ENCODE measurements at places on chromosomes 12 and 14.

DNA sequence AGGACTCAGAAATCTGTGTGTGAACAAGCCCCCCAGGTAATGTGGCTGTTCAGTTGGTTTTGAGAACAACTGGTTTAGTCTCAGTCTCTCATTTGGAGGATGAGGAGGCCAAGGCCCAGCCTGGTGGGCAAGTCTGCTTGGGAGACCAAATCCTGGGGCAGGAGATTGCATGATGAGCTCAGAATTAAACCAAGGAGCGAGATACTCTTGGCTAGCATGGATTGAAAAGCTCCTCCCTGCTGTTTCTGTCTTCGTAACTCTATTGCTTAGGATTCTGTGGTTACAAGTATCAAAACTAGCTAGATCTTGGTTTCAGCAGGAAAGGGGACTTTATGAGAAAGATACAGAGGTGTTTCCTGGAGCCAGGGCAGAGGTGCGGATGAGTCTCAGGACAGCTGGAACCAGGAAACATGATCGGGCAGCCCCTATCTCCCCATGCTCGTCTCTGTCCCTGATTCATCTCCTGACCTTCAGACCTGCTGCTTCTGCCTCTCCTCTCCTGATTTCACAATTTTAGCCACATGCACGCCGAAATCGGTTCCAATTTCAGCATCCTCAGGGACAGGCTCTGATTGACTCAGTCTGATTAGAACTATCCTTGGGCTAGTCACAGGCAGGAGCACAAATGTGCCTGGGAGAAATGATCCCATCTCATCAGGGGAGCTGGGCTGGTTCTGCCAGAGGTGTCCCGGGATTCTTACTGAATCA lies 40.2 kb upstream of the RIN3 start:
- H3K4me1 ChIP-seq, result no peaks in the 10 kb centered on the region
- H3K4me3 ChIP-seq, result no peak overlapping the region
- H3K27ac ChIP-seq, result no peak overlapping the region

- H3K27me3 ChIP-seq, result no peaks in the 10 kb centered on the region
- no peak for DNase-seq
- H3K27ac ChIP-seq, result no peak overlapping the region
- no peaks in the 10 kb centered on the region for H3K36me3 ChIP-seq
Observed at GRCh38 chr12:28161697-28162096, 28.6 kb upstream of the CCDC91 start.

DNA sequence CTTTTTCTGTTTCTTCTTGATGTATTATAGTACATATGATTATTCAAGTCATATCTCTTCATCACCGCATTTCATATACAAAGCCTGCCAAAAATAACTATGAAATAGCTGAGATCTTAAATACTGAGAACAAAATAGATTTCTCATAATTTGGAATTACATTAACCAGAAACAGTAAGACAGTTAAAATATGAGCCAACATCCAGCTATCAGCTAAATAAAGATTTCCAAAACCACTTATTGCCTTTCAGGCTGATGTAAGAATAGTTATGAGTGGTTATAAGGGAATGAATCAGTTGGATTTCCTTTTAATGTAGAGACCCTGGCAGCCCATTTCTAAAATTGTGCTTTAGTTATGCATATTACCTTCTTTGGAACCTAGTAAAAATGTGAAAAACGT lies 47.4 kb downstream of the TMEM117 start:
- H3K27me3 ChIP-seq, result no peaks in the 10 kb centered on the region
- no peak for DNase-seq

DNA sequence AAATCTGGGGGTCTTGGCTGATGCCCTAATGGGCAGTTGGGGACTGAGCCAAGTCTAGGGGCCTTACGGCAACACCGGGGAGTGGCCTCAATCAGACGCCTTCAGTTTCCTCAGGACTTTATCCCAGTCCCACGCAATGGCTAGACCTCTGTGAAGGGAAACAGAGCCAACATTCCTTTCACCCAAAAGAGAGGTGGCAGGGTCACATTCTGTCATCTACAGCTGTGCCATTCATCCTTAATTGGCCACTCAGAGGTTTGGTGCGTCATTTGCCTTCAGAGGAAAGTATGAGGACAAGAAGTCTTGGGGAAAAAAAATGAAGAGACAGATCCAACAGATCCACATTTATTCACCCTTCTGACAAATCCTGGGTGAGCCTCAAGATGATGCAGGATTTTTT lies 166.9 kb upstream of the AVPR1A start:
- H3K36me3 ChIP-seq, result no peaks in the 10 kb centered on the region
- DNase-seq, result no peak
- H3K27me3 ChIP-seq, result no peaks in the 10 kb centered on the region
- peaks cover 2% of the 10 kb centered on the region for H3K4me1 ChIP-seq
- no peak overlapping the region for H3K27ac ChIP-seq
- H3K4me3 ChIP-seq, result no peak overlapping the region

- no peaks in the 10 kb centered on the region for H3K27me3 ChIP-seq
- no peak overlapping the region for H3K4me3 ChIP-seq
- H3K4me1 ChIP-seq, result no peaks in the 10 kb centered on the region
- H3K27ac ChIP-seq, result no peak overlapping the region
Observed at GRCh38 chr14:59931237-59931636, 11.3 kb downstream of the LRRC9 start.

DNA sequence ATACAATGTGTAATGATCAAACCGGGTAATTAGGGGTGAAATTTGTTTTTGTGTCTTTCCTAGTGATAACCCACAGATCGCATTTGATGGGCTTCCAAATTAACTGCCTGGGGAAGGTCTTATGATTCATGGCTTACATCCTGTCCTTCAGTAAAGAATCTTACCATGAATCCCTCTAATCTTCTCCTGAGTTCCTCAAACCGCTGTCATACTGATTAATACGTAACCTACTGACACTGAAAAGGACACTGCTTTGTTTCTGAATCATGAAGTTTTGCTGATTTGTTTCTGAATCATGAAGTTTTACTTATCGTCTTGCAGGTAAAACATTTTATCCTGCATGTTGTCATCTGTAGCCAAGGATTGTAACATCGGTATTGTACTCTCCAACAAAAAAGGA lies 52.0 kb upstream of the CRY1 start:
- no peak overlapping the region for H3K4me3 ChIP-seq
- DNase-seq, result no peak
- H3K4me1 ChIP-seq, result no peaks in the 10 kb centered on the region
- no peak overlapping the region for H3K27ac ChIP-seq

- DNase-seq, result no peak
- H3K36me3 ChIP-seq, result no peaks in the 10 kb centered on the region
- H3K27me3 ChIP-seq, result no peaks in the 10 kb centered on the region
Observed at GRCh38 chr12:34406228-34406995, 384.1 kb downstream of the ALG10 start.

- H3K36me3 ChIP-seq, result no peaks in the 10 kb centered on the region
- H3K27me3 ChIP-seq, result no peaks in the 10 kb centered on the region
- no peak overlapping the region for H3K27ac ChIP-seq
- peaks cover 6% of the 10 kb centered on the region for H3K4me1 ChIP-seq
Observed at GRCh38 chr14:70036665-70037064, 152.1 kb downstream of the SLC8A3 start.

- H3K4me3 ChIP-seq, result no peak overlapping the region
- no peaks in the 10 kb centered on the region for H3K27me3 ChIP-seq
- H3K27ac ChIP-seq, result no peak overlapping the region
- no peaks in the 10 kb centered on the region for H3K36me3 ChIP-seq
Observed at GRCh38 chr12:99670635-99671034, 23.1 kb downstream of the GARIN6 start.

- H3K27me3 ChIP-seq, result no peaks in the 10 kb centered on the region
- no peak overlapping the region for H3K27ac ChIP-seq
- H3K36me3 ChIP-seq, result no peaks in the 10 kb centered on the region
- no peak for DNase-seq
Observed at GRCh38 chr12:92288561-92288960, 142.9 kb upstream of the BTG1 start.

- no peaks in the 10 kb centered on the region for H3K36me3 ChIP-seq
- H3K4me3 ChIP-seq, result no peak overlapping the region
- H3K27me3 ChIP-seq, result no peaks in the 10 kb centered on the region
- H3K27ac ChIP-seq, result no peak overlapping the region
Observed at GRCh38 chr14:59097681-59098080, 90.8 kb upstream of the DAAM1 start.

DNA sequence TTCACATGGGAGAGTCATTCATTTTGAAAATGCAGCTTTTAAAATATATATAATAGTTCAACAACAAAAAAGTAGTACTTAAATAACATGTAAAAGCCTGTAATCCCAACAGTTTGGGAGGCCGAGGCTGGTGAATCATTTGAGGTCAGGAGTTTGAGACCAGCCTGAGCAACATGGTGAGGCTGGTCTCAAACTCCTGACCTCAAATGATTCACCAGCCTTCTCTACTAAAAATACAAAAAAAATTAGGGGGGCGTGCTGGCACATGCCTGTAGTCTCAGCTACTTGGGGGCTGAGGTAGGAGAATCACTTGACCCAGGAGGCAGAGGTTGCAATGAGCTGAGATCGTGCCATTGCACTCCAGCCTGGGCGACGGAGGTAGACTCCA lies 256.3 kb upstream of the RGS6 start:
- no peak for DNase-seq
- no peak overlapping the region for H3K4me3 ChIP-seq
- H3K36me3 ChIP-seq, result no peaks in the 10 kb centered on the region
- H3K4me1 ChIP-seq, result peaks cover under 1% of the 10 kb centered on the region
- no peak overlapping the region for H3K27ac ChIP-seq
- no peaks in the 10 kb centered on the region for H3K27me3 ChIP-seq

- H3K36me3 ChIP-seq, result no peaks in the 10 kb centered on the region
- no peaks in the 10 kb centered on the region for H3K27me3 ChIP-seq
- DNase-seq, result no peak
- no peak overlapping the region for H3K27ac ChIP-seq
Observed at GRCh38 chr12:122969676-122970075, 3.4 kb upstream of the ABCB9 start.

DNA sequence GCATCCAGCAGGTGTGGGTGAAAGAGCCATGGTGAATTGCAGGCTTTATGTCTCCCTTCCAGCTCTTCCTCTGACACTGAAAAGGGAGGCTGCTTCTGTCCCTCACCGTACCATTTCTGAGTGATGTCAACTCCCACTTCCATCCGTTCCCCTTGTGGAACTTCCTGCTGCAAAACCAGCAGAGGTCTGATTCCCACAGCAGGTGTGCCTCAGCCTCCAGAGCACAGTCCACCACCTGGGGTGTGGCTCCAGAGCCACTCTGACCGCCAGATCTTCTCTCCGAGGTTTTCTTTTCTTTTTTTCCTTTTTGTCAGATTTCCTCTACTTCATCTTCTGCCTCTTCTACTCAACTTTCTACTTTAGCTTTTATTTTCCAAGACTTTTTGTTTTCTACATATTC lies 62.7 kb downstream of the CDC42BPB start:
- H3K4me3 ChIP-seq, result no peak overlapping the region
- DNase-seq, result no peak
- H3K36me3 ChIP-seq, result peaks cover 2% of the 10 kb centered on the region
- H3K4me1 ChIP-seq, result no peaks in the 10 kb centered on the region
- no peaks in the 10 kb centered on the region for H3K27me3 ChIP-seq
- no peak overlapping the region for H3K27ac ChIP-seq

GRCh38 chr14:23485326-23485725 lies 15.8 kb downstream of the NGDN start:
- no peak overlapping the region for H3K27ac ChIP-seq
- H3K4me1 ChIP-seq, result peaks cover 10% of the 10 kb centered on the region
- no peaks in the 10 kb centered on the region for H3K36me3 ChIP-seq
- H3K27me3 ChIP-seq, result no peaks in the 10 kb centered on the region
- H3K4me3 ChIP-seq, result no peak overlapping the region
- peak; percentile 35 for DNase-seq

- no peaks in the 10 kb centered on the region for H3K36me3 ChIP-seq
- no peak overlapping the region for H3K27ac ChIP-seq
- H3K4me1 ChIP-seq, result no peaks in the 10 kb centered on the region
- H3K27me3 ChIP-seq, result no peaks in the 10 kb centered on the region
- H3K4me3 ChIP-seq, result no peak overlapping the region
- no peak for DNase-seq
Observed at GRCh38 chr14:39419272-39419671, 13.0 kb downstream of the FBXO33 start.

DNA sequence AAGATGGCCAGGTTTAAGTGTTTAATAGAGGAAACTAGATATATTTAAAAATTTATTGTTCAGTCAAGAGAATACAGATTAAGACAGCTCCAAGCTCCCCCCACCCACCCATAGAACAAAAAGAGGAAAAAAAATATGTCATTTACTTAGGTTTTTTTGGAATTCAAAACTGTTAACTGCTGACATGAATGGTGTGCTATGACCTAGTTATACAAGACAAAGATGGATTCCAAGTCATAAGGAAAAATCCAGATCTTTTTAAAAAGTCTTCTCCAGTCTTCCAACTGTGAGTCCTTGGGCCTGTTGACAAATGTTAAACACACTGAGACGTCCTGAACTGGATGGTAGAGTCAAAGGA lies 1.3 kb upstream of the SETD1B start:
- peak overlapping the region; percentile 87 for H3K4me3 ChIP-seq
- no peaks in the 10 kb centered on the region for H3K27me3 ChIP-seq
- H3K27ac ChIP-seq, result peak overlapping the region; percentile 90
- no peaks in the 10 kb centered on the region for H3K36me3 ChIP-seq
- DNase-seq, result no peak
- peaks cover 11% of the 10 kb centered on the region for H3K4me1 ChIP-seq
